ENCODE measurements at places on chromosomes 2 and 18.

DNA sequence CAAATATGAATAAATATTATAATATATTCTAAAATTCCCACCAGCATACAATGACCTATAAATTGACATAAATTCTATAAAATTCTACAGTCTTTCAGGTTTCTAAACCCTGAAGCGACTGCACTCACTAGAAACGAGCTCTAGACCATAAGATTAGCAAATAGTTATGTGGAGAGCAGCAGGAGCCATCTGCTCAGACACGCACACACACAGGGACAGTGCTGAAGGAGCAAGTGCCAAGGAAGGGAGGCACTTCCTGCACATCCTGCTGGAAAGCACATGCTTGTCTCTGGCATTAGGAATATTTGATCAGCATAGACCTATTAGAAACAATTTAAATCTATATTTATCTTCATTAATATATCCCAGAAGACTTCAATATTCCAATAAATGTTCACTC is 713.9 kb upstream of the CDH2 start:
- no peak for DNase-seq

GRCh38 chr2:47097563-47097962 is 57.5 kb downstream of the STPG4 start:
- no peak for DNase-seq

DNA sequence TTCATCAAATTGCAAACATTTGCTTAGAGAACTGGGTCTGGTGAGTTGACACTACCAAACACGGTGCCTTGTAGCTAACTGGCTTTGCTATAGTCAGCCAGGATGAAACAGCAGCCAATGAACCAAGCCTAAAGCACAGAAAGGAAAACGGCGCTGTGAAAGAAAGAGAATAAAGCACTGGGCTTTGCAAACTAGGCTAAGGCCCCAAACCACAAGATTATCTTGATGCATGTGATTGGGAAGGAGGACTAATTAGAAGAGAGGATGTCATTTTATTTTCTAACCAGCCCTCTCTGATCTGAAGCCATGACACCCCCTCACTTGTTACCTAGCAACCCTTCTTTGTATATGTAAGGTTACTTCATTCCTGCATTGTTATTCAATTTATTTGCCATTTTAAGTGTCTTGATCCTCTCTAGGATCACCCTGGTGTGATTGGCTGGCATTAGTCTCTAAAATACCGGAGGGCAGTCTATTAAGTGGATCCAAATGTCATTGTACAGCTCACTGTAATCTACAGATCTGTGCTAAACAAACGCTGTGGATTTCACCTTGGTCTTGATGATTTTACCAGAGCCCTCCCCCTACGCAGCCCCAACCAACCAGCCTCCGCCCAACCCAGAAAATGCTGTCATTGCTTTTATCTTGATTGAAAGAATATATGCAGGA is 395.4 kb upstream of the ACVR2A start:
- peak; percentile 13 for DNase-seq

- DNase-seq, result peak; percentile 35
Observed at GRCh38 chr2:159613651-159614285, 2.6 kb downstream of the BAZ2B start.

DNA sequence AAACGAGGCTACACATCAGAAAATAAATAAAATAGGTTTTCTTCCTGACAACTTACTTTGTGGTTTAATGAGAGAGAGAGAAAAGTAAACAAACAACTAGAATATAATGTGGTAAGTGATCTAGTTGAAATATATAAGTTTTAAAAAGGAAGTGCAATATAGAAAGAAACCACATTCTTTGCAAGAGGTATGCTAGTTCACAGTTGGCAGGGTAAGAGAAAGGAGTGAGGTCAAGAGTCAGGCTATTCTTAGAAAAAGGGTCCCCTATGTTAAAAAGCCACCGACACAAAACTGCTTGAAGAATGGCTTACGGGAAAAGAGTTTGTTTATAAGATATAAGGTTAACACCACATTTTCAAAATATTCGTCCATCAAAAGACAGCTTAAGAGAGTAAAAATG is 462.1 kb downstream of the ERBB4 start:
- DNase-seq, result no peak

GRCh38 chr2:101146535-101146934 is 4.6 kb downstream of the TBC1D8 start:
- DNase-seq, result no peak

GRCh38 chr2:177281400-177282180 is 17.1 kb upstream of the NFE2L2 start:
- DNase-seq, result no peak

- no peak for DNase-seq
Observed at GRCh38 chr2:121191191-121192170, 93.5 kb downstream of the TFCP2L1 start.

DNA sequence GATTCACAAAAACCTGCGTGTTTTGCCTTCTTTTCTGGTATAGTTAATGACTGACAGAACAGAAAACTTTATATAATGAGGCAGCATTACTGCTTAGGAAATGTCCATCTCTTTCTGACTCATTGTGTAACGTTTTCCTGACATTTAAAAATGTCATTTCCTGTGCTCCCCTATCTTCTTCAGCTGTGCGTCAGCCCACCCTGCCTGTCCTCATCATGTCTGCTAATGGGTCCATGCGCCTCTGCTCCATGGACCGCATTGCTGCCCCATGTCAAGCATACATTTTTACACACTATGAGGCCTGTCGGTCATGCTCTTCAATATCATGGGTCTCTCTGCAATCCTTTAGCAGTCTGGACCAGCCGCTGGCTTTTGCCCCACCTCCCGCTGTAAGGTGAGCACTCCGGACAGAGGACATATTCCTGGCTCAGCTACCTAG is 234.3 kb downstream of the CDCA7 start:
- no peak for DNase-seq

- DNase-seq, result no peak
Observed at GRCh38 chr18:23927821-23928746, 86.5 kb upstream of the TTC39C start.

DNA sequence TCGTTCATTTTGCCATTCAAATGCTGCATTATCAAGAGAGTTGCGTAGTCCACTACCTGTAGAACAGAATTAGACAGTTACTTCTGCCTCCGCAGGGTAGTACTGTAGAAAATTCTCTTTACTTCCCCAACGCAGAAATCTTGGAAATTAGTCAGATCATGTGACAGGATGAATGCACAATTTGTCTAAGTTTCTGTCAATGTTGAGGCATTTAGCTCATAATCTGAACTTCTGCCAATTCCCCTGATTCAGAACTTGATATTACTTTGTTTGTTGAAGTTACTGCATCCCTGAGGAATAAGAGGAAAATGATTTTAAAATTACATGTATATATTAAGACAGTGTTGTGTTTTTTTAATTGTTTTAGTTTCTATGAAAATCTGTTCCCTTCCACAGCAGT is 83.4 kb downstream of the TTC27 start:
- DNase-seq, result no peak

- no peak for DNase-seq
Observed at GRCh38 chr2:127089478-127090235, 17.3 kb downstream of the BIN1 start.

DNA sequence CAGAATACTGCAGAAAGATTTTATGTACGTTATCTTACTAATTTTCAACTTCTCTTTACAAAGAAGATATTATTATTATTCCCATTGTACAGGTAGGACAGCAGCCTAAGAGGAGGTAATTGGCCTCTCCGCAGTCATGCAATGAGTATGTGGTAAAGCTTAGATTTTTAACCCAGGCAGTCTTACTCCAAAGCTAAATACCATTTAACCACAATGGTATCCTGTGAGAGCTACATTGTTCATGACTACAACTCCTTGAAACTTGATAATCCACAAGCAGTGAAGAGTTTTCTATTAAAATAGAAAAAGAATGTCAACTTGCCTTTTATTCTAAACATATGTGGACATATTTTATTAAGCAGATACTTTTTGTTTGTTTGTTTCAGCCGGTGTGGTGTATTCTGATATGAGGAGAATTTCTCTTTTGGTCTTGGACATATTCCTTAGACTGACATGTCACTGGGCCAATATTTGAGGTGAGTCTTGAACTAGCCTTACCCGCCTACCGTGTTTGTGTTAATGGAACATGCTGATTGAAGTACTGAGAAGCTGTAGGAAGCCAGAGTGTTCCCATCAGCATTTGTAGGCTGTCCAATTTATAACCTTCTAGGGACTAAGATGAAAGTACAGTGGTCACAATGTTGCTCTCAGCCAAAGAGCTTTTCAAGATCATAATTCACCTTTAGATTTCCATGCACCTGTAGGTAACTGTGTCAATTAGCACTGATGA is 293.9 kb upstream of the DCC start:
- DNase-seq, result no peak

GRCh38 chr2:27041752-27042151 is 9.0 kb downstream of the TMEM214 start:
- no peak for DNase-seq

GRCh38 chr2:20674974-20675679 is 8.2 kb downstream of the GDF7 start:
- DNase-seq, result no peak

GRCh38 chr2:229920011-229920641 is 1.7 kb downstream of the TRIP12 start:
- peak; percentile 31 for DNase-seq

DNA sequence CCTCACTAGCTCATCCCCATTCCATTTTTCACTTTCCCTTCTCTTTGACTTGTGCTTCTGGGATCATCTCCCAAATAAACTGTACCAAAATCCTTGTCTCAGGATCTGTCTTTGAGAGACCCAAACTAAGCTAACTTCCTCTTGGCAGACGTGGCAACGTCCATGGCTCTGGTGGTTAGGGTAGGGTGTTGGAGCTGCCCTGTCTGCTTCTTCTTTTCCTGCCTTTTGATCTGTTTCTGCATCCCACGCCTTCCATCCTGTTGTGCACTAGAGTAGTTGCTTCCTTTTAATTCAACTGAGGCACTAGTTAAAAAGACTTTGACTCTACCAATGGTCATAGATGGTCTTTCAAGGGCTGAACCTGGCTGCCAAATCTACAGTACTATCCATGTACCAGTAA is 5.5 kb upstream of the MAP4K4 start:
- DNase-seq, result peak; percentile 41

- DNase-seq, result no peak
Observed at GRCh38 chr2:64657411-64657810, 3.7 kb upstream of the SERTAD2 start.

GRCh38 chr18:59273759-59274532 is 692 bp upstream of the RAX start:
- DNase-seq, result no peak

GRCh38 chr2:209086761-209087160 is 337.1 kb upstream of the MAP2 start:
- DNase-seq, result no peak

DNA sequence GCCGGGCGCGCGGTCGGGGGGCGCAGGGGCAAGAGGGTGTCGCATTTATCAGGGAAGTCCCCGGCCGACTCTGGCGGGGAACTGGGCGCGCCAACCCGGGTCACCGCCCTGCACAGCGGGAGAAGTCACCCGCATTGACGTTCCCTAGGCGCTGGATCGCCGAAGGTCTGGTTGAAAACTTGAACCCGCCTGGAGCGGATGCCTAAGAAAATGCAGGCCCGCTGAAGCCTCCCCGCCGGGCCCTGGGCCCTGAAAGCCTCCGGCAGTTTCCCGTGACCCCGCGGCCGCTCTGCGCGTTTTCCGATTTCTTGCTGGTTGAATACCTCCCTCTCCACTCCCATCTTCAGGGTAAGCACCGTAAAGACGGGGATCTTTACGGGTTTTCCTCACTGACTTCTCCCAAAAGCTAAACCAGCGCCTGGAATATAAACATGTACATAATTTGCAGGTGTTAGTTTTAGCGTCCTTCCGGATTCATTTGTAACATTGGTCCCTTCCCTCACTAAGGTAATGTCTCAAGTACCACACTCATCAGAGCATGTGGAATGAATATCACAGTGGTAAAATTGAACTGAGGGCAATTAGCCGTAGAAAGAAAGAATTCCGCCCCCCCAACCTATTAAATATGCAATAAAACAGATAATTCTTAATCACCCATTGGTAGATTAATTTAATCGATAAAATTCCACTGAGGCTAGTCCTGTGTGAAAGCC is 675 bp upstream of the SPIRE1 start:
- DNase-seq, result peak; percentile 37

- DNase-seq, result no peak
Observed at GRCh38 chr18:67301592-67301991, 214.9 kb downstream of the DSEL start.

GRCh38 chr2:18589354-18589753 is at the start of gene NT5C1B:
NT5C1B (minus strand) TSS chr2:18589569; CDS start chr2:18589468, 101 bp downstream.
- DNase-seq, result no peak

DNA sequence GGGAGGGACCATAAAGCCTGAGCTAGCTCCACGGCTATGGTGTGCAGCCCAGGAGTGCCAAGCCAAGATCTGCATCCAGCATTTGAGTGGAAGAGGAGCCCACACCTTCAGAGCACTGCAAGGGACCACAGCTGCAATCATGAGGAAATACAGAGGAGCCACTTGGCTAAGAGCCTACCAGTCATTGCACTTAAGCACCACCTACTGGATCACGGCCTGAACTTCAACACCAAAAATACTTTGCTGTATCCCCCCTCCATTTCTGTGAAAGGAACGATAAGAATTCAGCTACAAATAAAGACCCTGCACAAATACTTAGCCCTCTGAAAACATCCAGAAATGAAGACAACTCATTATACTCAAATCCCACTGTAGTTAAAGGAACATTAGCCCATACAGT is 545.3 kb downstream of the TSN start:
- DNase-seq, result no peak

- DNase-seq, result no peak
Observed at GRCh38 chr2:26521054-26521912, 43.4 kb upstream of the OTOF start.

GRCh38 chr2:164785457-164785856 is 56.2 kb downstream of the COBLL1 start:
- DNase-seq, result no peak

DNA sequence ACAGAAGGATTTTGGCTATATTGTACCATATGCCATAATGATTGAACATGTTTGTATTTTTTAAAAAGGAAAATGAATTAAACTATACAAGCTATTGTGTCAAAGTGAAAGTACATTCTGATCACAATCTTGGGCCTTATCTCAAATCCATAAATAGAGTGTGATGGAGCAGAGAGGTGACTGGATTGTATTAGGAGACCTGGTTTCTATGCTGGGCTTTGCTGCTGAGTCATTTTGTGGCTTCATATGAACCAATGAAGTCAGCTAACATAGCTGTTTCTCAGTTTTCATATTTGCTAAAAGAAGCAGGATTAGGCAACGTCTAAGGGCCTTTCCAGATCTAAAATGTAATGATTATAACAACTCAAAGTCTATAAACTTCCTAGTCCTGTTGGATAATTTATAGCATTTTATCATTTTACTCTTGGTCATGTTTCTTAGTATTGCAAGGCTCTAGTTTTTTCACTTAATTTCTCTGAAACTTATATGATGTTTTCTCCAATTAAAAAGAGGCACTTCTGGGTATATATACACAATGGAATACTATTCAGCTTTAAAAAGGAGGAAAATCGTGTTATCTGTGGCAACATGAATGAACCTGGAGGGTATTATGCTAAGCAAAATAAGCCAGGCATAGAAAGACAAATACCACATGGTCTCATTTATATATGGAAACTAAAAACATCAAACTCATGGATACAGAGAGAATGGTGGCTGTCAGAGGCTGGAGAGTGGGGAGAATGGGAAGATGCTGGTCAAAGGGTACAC is 112.3 kb downstream of the MEP1B start:
- no peak for DNase-seq

GRCh38 chr18:54206447-54206846 is 18.0 kb downstream of the MBD2 start:
- no peak for DNase-seq

- no peak for DNase-seq
Observed at GRCh38 chr18:13570856-13571495, 155.4 kb downstream of the FAM210A start.
